ENCODE measurements at places on chromosomes 2 and 18. TPM values are rescaled to one million over a fixed set of nuclear protein-coding genes. Genes with fewer than 3 reads are reported as not detected.

The RAB6C gene
- not detected for total RNA-seq

The PRSS56 gene
- not detected for total RNA-seq

DNA sequence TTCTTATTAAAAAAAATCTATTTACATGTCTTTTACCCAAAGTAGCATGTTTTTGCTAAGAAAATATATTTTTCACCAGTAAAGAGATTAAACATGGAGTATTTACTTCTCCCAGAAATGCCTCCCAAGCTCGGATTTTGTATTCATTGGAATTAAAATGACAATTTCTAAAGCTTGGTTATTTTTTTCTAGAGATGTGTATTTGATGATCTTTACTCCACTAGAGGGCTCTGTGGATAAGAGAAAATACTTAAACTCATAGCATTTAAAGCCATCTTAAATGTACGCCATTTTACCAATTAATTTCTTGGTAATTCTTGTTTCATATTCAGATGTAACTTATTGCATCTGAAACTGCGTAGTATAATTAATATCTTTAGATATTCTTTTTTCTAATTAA is 461.4 kb downstream of the GALR1 start:
- H3K36me3 ChIP-seq, result no peaks in the 10 kb centered on the region
- H3K27me3 ChIP-seq, result no peaks in the 10 kb centered on the region
- H3K4me1 ChIP-seq, result no peaks in the 10 kb centered on the region
- H3K27ac ChIP-seq, result no peak overlapping the region
- no peak overlapping the region for H3K4me3 ChIP-seq
- DNase-seq, result no peak

The KCNJ13 gene
- not detected for total RNA-seq

The DNAJC5G gene
- total RNA-seq, result 0.77 TPM

DNA sequence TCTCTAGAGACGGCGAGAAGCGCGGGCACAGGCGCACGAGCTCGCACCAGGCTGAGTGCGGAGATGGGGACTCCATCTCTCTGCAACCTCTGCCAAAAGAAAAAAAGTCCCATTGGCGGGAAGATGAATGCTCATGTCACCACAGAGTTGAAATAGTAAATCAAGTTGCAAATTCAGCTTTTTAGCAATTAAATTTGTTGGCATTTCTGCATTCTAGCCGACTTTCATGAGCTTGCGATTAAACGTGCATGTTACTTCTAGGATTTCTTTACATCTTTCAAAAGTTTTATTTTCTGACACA is 588 bp downstream of the CHAC2 start:
- H3K27ac ChIP-seq, result peak overlapping the region; percentile 82
- H3K36me3 ChIP-seq, result no peaks in the 10 kb centered on the region
- no peaks in the 10 kb centered on the region for H3K27me3 ChIP-seq

DNA sequence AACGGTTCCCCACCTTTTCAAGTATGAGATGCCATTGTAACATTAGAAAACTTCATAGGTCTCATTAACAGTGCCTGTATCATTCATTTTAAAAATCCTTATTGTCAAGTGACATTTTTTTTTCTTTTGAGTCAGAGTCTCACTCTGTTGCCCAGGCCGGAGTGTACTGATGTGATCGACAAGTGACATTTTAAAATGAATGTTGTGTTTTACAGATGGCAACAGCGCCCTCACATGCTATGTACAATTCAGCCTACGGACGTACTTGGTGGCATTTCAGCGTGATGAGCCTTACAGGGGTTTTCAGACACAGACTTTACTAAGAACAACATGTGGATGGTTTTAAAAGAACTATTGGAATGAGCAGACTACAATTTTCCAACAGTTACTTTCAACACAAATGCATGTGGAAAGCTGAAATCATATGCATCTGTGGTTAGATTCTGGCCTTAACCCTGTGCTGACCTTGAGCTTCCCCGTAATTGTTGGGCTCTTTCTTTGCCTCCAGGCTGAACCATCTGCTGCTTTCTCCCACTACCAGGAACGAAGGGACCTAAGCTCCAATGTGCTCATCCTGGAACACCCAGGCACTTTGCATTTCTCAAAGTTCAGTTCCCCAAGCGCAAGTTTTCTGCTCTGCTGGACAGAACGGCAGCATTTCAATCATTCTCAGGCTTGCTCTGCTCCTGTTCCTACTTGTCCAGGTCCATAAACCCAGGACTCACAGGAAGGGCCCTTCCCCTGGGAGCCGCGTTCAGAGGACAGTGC is 119.9 kb upstream of the NDUFV2 start:
- H3K36me3 ChIP-seq, result no peaks in the 10 kb centered on the region
- no peak overlapping the region for H3K27ac ChIP-seq
- H3K27me3 ChIP-seq, result no peaks in the 10 kb centered on the region
- H3K4me3 ChIP-seq, result no peak overlapping the region

DNA sequence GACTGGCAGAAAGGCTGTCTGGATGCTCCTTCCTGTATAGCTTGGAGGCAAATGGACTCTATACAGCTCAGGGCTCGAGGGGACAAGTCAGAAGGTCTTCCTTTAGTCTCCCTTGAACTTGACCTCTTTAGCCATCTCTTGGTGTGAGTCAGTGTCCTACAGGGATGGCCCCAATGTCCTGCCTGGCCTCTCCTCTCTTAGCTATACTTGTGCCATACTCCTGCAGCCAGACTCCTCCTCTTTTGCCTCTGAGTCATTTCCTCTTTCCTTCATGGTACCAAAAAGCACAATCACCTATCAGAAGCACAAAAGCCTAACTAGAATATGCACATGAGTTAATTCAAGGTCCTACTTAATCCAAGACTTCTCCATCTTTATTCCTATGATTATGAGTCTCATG is 112.7 kb downstream of the XRCC5 start:
- no peaks in the 10 kb centered on the region for H3K4me1 ChIP-seq
- H3K27ac ChIP-seq, result no peak overlapping the region
- no peak overlapping the region for H3K4me3 ChIP-seq
- DNase-seq, result no peak
- H3K27me3 ChIP-seq, result no peaks in the 10 kb centered on the region

GRCh38 chr2:47403609-47404193 is 745 bp downstream of the MSH2 start:
- H3K4me3 ChIP-seq, result peak overlapping the region; percentile 78
- peak overlapping the region; percentile 71 for H3K27ac ChIP-seq
- DNase-seq, result no peak
- no peaks in the 10 kb centered on the region for H3K36me3 ChIP-seq
- H3K27me3 ChIP-seq, result no peaks in the 10 kb centered on the region

DNA sequence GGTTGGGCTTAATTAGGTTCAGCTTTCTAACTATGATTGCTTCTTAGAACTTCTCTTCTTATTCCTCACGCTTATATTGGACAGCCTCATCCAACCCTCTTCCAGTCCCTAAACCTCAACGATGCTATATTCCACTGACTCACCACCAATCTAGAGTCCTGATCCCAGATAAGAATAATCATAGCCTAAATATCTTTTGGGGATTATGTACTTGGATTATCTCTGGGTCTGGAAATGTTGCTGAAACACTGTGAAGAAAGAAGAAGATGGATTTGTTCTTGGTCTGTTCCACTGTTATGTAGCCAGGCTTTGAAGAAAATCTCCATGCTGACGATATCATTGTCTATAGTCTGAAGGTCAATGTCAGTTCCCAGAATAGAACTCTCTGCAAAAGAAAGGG is 26.9 kb downstream of the DOK1 start:
- H3K36me3 ChIP-seq, result no peaks in the 10 kb centered on the region
- no peak overlapping the region for H3K4me3 ChIP-seq

GRCh38 chr2:26284132-26284531 is 39.4 kb downstream of the HADHB start:
- H3K4me3 ChIP-seq, result no peak overlapping the region
- H3K27me3 ChIP-seq, result no peaks in the 10 kb centered on the region
- H3K4me1 ChIP-seq, result no peaks in the 10 kb centered on the region
- H3K36me3 ChIP-seq, result no peaks in the 10 kb centered on the region
- no peak overlapping the region for H3K27ac ChIP-seq

The RAB17 gene
- 4.4 TPM for total RNA-seq

The LRRTM1 gene
- not detected for total RNA-seq

DNA sequence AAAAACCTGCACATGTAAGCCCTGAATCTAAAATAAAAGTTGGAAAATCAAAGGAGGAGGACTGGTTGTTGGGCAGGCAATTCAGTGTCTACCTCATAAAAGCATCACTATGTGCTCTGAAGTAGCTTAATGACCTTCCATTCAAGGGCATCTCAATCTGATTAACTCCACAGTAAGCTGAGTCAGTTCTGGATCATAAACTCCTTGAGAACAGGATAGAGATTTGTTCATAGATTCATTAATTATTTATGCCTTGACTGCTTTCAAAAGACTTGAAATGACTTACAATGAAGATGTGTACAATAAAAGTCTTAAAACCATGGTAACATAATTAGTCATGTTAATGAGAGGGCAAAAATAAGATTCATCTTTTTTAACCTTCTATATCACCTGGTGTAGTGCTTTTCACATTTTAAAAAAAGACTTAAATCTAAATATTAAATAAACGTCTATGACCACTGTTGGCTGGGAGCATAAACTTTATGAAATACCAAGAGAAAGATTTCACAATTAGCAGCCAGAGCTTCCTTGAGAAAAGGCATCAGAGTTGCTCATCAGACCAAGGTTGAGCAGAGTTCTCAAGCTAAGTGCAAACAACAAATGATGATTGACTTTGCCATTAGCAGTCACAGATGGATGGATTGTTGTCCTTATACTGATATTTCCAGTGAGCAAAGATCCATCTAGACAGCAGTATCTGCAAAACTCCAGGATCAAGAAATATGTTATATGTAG is 237.3 kb upstream of the THUMPD2 start:
- H3K27ac ChIP-seq, result no peak overlapping the region
- H3K4me3 ChIP-seq, result no peak overlapping the region
- no peaks in the 10 kb centered on the region for H3K27me3 ChIP-seq
- H3K36me3 ChIP-seq, result no peaks in the 10 kb centered on the region
- no peak for DNase-seq

- H3K36me3 ChIP-seq, result no peaks in the 10 kb centered on the region
- no peak overlapping the region for H3K27ac ChIP-seq
- DNase-seq, result no peak
- no peaks in the 10 kb centered on the region for H3K4me1 ChIP-seq
These were observed 93.1 kb downstream of the SLC8A1 start for GRCh38 chr2:40358783-40359182.

DNA sequence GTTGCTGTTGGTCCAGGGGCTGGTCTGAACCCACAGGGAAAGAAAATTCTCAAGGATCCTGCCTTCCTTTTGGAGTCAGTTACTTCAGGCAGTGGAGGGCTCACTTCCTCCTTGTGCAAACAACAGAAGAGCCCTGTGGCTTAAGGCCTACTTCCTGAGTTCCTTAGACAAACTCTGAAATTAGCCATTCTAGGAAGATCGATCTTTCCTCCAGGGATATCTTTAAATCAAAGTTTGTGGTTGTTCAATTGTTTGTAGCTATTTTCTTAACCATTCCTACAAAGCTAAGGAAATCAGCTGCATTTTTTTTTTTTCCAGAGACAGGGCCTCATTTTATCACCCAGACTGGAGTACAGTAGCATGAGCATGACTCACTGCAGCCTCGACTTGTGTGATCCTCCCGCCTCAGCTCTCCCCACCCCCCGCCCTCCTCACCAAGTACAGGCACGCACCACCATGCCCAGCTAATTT is 156.0 kb downstream of the TANC1 start:
- H3K4me1 ChIP-seq, result peaks cover under 1% of the 10 kb centered on the region
- H3K27me3 ChIP-seq, result no peaks in the 10 kb centered on the region
- H3K36me3 ChIP-seq, result no peaks in the 10 kb centered on the region

- H3K27me3 ChIP-seq, result no peaks in the 10 kb centered on the region
- H3K27ac ChIP-seq, result peak overlapping the region; percentile 11
- H3K4me3 ChIP-seq, result no peak overlapping the region
- H3K36me3 ChIP-seq, result no peaks in the 10 kb centered on the region
These were observed 72.4 kb downstream of the ZEB2 start for GRCh38 chr2:144447535-144447934.

DNA sequence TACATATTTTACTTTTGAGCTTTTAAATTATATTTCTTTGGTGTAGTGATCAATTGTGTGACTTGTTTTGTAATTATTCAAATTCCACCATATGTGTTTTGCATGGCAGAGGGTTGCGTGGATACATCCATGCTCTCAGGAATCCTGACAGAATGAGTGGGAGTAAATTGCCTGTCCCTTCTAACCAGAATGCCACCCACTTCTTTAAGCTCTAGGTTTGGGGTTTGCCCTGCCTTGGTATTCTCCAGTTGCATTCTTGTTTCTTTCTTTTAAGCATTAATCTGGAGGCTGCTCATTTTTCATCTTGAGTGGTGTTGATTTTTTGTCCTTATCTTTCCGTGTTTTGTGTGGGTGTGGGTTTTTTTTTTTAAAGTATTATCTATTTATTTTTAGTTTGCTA is 360.0 kb downstream of the PTPRM start:
- no peaks in the 10 kb centered on the region for H3K4me1 ChIP-seq
- H3K27me3 ChIP-seq, result no peaks in the 10 kb centered on the region
- H3K27ac ChIP-seq, result no peak overlapping the region
- DNase-seq, result no peak
- H3K36me3 ChIP-seq, result no peaks in the 10 kb centered on the region

- DNase-seq, result no peak
- H3K4me3 ChIP-seq, result no peak overlapping the region
- no peak overlapping the region for H3K27ac ChIP-seq
- no peaks in the 10 kb centered on the region for H3K27me3 ChIP-seq
These were observed 144.0 kb upstream of the GPC1 start for GRCh38 chr2:240291337-240292034.

DNA sequence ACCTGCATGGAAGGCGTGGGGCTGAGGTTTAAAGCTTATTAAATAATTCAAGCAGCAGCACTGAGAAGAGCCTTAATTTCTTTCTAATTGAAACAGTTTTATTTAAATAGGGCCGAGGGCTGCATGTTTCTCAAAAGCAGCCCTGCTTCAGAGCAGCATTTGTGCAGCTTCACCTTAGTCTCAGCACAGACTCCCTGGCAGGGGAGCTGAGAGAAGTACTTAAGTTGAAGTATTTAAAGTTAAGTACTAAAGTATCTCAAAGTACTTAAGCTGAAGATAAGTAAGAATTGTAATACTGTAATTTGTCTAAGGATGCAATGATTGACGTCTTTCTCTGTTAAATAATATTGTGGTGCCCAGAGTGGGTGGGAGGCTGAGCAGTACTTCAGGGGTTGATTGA is 31.4 kb downstream of the IMPA2 start:
- no peak overlapping the region for H3K4me3 ChIP-seq
- no peaks in the 10 kb centered on the region for H3K4me1 ChIP-seq
- no peaks in the 10 kb centered on the region for H3K36me3 ChIP-seq
- no peak for DNase-seq
- H3K27me3 ChIP-seq, result no peaks in the 10 kb centered on the region

The GKN2 gene
- not detected for total RNA-seq

DNA sequence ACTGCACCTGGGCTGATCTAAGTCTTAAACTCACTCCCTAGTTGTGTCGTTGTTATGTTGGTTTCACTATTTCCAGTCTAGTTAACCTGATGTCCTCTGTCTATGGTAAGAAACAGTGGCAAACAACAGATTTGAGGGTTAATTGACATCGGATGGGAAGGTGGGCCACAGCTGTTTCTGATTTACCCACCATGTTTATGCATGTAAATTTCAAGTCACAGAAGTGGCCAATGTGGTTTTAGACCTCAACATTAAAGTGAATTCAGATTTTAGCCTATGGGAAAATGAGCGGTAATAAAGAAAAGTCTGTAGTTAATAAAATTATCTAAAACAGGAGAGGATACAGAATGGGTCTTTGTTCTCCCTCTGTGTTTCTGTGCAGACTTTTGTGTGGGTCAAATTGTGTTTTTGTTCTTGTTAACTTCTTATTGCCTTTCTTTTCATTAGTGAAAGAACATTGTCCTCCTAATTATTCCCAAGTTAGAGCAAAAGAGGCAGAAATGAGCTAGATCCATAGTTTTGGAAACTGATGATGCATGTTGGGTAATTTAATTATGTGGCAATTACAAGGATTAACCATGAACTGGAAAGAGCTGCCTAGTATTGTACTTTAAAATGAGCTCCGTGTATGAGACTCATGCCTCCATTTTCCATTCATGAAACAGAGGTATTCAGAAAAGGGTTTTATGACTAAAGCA is 83.2 kb downstream of the LAMA3 start:
- H3K4me3 ChIP-seq, result no peak overlapping the region
- no peak for DNase-seq
- no peaks in the 10 kb centered on the region for H3K4me1 ChIP-seq
